ENCODE measurements at places on chromosomes 5 and 9. TPM values are rescaled to one million over a fixed set of nuclear protein-coding genes. Genes with fewer than 3 reads are reported as not detected.

The PCDH1 gene
- total RNA-seq: not detected

The TTLL11 gene
- total RNA-seq: 4.0 TPM

The OR13C5 gene
- total RNA-seq: not detected

The FSTL4 gene
- total RNA-seq: not detected

The POLR3G gene
- 14.7 TPM for total RNA-seq

The FGF18 gene
- 0.22 TPM for total RNA-seq

The CCNG1 gene
- total RNA-seq: 77.8 TPM

The LRRC14B gene
- total RNA-seq: not detected

The ARID3C gene
- 0.44 TPM for total RNA-seq

The MARCHF11 gene
- total RNA-seq: not detected

The SPEF2 gene
- 5.3 TPM for total RNA-seq

The VCAN gene
- total RNA-seq: 0.24 TPM

The DMXL1 gene
- 25.9 TPM for total RNA-seq

The IFNB1 gene
- total RNA-seq: not detected

The ABO gene
- not detected for total RNA-seq

The CCL19 gene
- not detected for total RNA-seq

The FGD3 gene
- total RNA-seq: 56.5 TPM

The CBY3 gene
- 0.91 TPM for total RNA-seq

The RGS14 gene
- 60.5 TPM for total RNA-seq

The HOMER1 gene
- 11.1 TPM for total RNA-seq

The PCDHGA5 gene
- 0.09 TPM for total RNA-seq

All from CD8-positive, alpha-beta memory T cell (primary cell).